MCF 10A (cell line): ENCODE measurements at places on chromosomes 12 and 14. TPM values are rescaled to one million over a fixed set of nuclear protein-coding genes. Genes with fewer than 3 reads are reported as not detected.

GRCh38 chr14:78251308-78251707, 81.1 kb downstream of the NRXN3 start:
- DNase-seq, result no peak

TAS2R7 gene
- not detected in 2 replicates for total RNA-seq

- peak; percentile 92 for DNase-seq
These were observed 17.2 kb downstream of the NAV3 start for GRCh38 chr12:77847680-77848431.

- no peak for DNase-seq
These were observed 17.4 kb downstream of the FMNL3 start for GRCh38 chr12:49689785-49690184.

GRCh38 chr12:97659117-97659880, 196.7 kb downstream of the RMST start:
- DNase-seq, result no peak

DNA sequence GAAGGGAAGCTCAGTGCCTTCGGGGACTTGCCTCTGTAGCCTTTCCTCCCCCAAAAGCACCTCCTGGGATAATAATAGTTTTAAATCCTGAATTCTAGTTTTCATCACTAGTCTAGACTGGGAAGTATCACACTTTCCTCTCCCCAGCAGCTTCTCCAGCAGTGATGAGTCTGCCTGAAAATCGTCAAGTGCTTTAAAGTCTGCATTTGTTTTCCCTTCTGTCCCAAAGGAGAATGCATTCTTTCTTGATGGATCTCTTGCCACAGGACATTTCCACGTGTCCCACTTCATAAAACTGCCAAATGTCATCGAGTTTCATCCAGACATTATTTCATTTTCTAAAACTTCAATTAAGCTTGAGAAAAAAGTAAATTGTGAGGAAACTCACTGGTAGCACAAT, 15.0 kb downstream of the CSRP2 start:
- no peak for DNase-seq

PSMD9 gene
- total RNA-seq, result 96.3 and 105 TPM in 2 replicates

- DNase-seq, result no peak
These were observed 66.5 kb downstream of the C2CD5 start for GRCh38 chr12:22477894-22478287.

DNA sequence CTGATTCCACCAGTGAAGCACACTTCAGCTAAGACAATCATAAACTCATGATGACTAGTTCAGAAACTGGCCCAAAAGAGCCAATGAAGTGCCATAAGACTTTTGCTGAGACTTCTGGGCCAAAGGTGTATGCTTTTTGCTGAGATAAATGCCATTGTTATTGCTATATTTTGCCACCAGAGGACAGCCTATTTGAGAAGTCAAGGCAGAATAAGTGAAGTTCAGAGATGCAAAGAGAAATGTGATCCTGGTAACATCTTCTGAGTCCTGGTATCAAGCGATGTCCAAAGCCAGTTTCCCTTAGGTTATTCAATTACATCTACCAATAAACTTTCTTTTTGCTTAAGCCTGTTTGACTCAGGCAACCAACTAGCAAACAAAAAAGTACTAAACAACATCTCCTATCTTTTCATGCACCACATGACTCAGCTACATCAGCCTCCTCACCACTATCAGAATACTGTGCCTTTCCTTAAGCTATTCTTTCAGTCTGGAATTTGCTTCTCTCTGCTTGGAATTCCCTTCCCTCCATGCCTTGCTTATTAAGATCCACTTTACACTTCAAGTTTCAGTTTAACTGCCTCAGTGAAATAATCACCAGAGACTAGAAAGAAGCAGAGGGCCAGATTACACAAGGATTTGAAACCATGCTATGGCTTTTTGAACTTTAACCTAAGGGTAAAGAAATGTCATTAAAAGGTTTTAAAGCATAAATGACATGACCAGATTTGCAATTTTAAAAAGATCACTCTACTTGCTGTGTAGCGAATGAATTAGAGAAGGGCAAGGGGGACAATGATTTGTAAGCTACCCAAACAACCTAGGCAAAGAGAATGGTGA, 14.0 kb downstream of the CRY1 start:
- peak; percentile 35 for DNase-seq

PPP1R1A gene
- not detected in 2 replicates for total RNA-seq

GRCh38 chr12:99804715-99805114, 157.2 kb downstream of the GARIN6 start:
- no peak for DNase-seq
